ENCODE measurements at places on chromosomes 4 and X. TPM values are rescaled to one million over a fixed set of nuclear protein-coding genes. Genes with fewer than 3 reads are reported as not detected.

GRCh38 chr4:79516114-79516513 is 108.1 kb upstream of the GK2 start:
- H3K27ac ChIP-seq = no peak overlapping the region
- H3K36me3 ChIP-seq = no peaks in the 10 kb centered on the region
- no peaks in the 10 kb centered on the region for H3K27me3 ChIP-seq
- no peaks in the 10 kb centered on the region for H3K4me1 ChIP-seq
- no peak overlapping the region for H3K4me3 ChIP-seq
- no peak for DNase-seq

DNA sequence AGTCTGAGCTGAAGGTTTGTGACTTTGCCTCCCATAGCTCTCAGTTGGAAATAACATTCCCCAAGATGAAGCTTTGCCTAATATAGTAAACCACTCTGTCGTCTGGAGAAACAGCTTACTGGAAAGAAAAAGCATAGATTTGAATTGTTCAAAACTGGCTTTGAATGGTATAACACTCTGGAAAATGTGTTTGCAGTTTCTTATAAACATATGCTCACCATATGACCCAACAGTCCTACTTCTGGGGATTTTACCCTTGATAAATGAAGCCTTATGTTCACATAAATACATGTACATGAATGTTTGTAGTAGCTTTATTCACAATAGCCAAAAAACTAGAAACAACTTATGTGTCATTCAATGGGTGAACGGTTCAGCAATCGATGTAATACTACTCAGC is 10.2 kb downstream of the VEGFD start:
- H3K27me3 ChIP-seq = no peaks in the 10 kb centered on the region
- H3K4me1 ChIP-seq = peaks cover 9% of the 10 kb centered on the region
- H3K27ac ChIP-seq = no peak overlapping the region
- no peak for DNase-seq
- no peaks in the 10 kb centered on the region for H3K36me3 ChIP-seq
- H3K4me3 ChIP-seq = no peak overlapping the region

GRCh38 chr4:22430626-22431025 is 85.2 kb downstream of the ADGRA3 start:
- no peak for DNase-seq
- H3K4me1 ChIP-seq = no peaks in the 10 kb centered on the region
- no peaks in the 10 kb centered on the region for H3K36me3 ChIP-seq
- no peaks in the 10 kb centered on the region for H3K27me3 ChIP-seq
- H3K27ac ChIP-seq = no peak overlapping the region

DNA sequence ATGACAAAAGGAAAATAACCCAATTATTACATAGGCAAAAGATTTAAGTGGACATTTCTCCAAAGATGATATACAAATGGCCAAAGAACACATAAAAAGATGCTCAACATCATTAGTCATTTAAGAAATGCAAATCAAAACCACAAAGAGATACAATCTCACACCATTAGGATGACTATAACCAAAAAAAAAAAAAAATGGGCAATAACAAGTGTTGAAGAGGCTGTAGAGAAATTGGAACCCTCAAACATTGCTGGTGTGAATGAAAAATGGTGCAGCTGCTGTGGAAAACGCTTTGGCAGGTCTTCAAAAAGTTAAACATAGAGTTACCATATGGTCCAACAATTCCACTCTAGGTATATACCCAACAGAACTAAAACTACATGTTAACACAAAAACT is 5.6 kb upstream of the PRDX4 start:
- no peaks in the 10 kb centered on the region for H3K27me3 ChIP-seq
- no peaks in the 10 kb centered on the region for H3K36me3 ChIP-seq
- H3K27ac ChIP-seq = no peak overlapping the region
- peak; percentile 14 for DNase-seq
- peaks cover 5% of the 10 kb centered on the region for H3K4me1 ChIP-seq

DNA sequence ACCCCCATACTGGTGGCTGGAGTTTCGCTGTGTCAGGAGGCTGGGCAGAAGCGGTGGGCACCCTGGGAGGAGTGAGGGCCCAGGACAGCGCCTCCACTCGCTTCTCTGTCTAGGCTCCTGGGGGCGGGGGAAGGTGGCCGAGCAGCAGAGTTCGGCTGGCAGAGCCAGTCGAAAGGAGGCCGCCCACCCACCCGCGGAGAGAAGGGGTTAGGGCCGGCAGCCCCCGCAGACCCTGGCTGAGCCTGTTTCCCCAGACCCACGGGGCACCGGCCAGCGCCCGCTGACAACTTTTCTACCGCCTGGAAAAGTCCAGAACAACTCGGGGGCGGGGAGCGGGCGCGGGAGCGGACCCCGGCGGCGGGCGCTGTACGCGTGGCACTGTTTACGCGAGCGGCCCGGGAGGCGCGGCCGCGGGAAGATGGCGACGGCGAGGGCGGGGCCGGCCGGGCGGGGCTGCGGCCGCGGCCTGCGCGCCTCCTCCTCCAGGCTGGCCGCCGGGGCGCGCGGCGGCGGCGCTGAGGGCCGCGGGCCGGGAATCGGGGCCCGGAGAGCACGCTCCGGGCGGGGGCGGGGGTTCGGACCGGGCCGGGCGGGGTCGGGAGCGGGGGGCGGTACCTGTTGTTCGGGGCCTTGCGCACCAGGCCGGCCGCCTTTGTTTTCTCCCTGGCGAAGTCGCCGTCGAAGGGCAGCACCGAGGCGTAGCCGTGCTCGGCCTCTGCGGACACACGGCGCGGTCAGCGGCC is 628 bp downstream of the MXD4 start:
- peak overlapping the region; percentile 78 for H3K27ac ChIP-seq
- H3K4me3 ChIP-seq = peak overlapping the region; percentile 99
- peak; percentile 87 for DNase-seq
- H3K4me1 ChIP-seq = 0 out of 2 replicates have a peak, but pooled peaks cover 13% of the 10 kb centered on the region
- H3K36me3 ChIP-seq = no peaks in the 10 kb centered on the region

DNA sequence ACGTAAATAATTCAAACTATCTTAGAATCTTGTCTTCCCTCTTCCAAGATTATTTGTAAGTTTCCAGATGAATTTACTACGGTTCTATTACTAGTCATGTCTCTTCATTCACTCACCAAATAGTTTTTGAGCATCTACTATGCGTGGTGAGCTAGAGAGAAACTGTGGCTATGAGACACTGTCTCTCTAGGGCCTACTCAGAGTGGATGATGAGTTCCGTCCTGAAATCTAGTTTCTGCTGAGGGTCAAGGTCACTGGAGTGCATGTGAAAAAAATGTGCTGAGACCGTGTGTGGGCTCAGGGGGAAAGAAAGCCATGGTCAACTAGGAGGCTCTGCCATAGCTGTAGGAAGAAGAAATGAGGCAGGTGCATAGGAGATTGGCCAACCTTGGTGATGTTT is 320.2 kb upstream of the GATB start:
- no peaks in the 10 kb centered on the region for H3K4me1 ChIP-seq
- H3K4me3 ChIP-seq = no peak overlapping the region
- H3K27me3 ChIP-seq = peaks cover 14% of the 10 kb centered on the region
- DNase-seq = no peak

DNA sequence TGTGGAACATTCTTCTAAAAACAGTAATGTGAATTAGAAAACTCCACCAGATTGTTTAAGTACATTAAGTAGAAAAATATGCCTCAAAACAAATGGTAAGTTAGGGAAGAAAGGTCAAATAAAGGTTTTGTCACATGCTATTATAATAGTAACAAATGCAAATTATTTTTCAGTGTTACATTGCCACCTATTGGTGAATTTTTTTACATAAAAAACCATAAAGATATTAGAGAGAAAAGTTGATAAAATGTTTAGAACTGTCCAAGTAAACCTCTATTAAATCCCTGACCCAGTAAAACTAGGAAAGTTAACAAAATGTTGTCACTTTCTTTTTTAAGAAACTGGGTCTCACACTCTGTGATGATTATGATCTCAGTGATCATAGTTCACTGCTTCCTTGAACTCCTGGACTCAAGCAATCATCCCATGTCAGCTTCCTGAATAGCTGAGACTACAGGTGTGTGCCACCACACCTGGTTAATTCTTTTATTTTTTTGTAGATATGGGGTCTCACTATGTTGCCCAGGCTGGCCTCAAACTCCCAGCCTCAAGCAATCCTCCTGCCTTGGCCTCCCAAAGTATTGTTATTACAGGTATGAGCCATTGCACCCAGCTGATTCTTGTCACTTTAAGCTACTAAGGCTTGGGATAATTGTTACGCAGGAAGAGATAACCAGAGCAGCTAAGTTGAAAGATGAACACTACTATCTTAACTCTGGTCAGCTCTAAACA is 157.6 kb downstream of the ATRX start:
- H3K36me3 ChIP-seq = no peaks in the 10 kb centered on the region
- H3K4me3 ChIP-seq = no peak overlapping the region
- no peaks in the 10 kb centered on the region for H3K4me1 ChIP-seq
- no peaks in the 10 kb centered on the region for H3K27me3 ChIP-seq
- DNase-seq = peak; percentile 10

DNA sequence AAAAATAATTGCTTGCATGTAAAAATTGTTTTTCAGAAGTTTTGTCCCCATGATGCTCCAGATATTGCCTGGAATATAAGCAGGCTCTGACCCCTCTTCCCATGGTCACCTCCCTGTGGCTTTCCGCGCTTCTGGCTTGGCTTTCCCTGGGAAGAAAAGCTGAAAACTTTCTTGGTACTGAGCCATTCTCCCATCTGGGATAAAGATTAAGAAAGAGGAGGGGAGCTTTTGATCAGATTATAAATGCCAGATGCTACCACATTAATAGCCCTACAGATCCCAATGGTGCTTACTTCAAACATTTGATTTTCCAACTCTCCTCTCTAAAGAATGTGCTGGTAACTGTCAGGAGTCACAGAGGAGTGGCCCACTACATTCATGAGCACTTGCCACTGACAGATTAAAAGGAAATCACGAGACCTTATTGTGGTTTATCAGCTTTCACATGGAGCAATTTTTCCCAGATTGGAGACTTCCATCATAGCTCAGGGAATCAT is 54.4 kb upstream of the GAB1 start:
- peaks cover 14% of the 10 kb centered on the region for H3K4me1 ChIP-seq
- no peak overlapping the region for H3K4me3 ChIP-seq
- no peaks in the 10 kb centered on the region for H3K27me3 ChIP-seq
- no peaks in the 10 kb centered on the region for H3K36me3 ChIP-seq

GRCh38 chr4:54840430-54840829 is 182.7 kb downstream of the KIT start:
- H3K27me3 ChIP-seq = no peaks in the 10 kb centered on the region
- H3K4me3 ChIP-seq = no peak overlapping the region
- DNase-seq = peak; percentile 12

- H3K27ac ChIP-seq = peak overlapping the region; percentile 54
- H3K4me3 ChIP-seq = no peak overlapping the region
- H3K36me3 ChIP-seq = no peaks in the 10 kb centered on the region
These were observed 52.8 kb downstream of the NFKB1 start for GRCh38 chr4:102553982-102554381.

GRCh38 chr4:155009288-155009687 is 199.1 kb upstream of the NPY2R start:
- H3K36me3 ChIP-seq = no peaks in the 10 kb centered on the region
- no peaks in the 10 kb centered on the region for H3K27me3 ChIP-seq
- no peak overlapping the region for H3K4me3 ChIP-seq

SYTL5 gene
- not detected for total RNA-seq

CPE gene
- total RNA-seq = 77.9 TPM

THAP9 gene
- total RNA-seq = 1.6 TPM
